ENCODE measurements at places on chromosomes 6 and 20.

DNA sequence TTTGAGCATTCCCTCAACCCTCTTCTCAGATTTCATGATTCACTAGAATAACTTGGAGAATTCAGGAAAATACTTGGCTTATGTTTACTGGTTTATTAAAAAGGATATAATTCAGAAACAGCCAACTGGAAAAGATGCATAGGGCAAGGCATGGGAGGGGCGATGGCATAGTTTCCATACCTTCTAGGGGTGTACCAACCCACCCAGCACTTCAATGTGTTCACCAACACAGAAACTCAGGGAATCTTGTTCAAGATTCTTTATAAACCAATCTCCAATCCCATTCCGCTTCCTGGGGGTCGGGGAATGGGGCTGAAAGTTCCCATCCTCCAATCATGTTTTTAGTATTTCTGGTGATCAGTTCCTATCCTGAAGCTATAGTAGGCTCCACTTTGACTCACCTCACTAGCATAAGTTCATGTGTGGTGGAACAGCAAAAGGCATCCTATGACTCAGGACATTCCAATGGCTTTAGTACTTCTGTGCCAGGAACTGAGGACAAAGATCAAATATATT, 164.4 kb downstream of the SIM1 start:
- no peak for DNase-seq

- no peak for DNase-seq
Measured at GRCh38 chr20:25437153-25437581, 29.7 kb downstream of the GINS1 start.

GRCh38 chr6:44028789-44029310, 98.4 kb downstream of the MRPL14 start:
- no peak for DNase-seq

DNA sequence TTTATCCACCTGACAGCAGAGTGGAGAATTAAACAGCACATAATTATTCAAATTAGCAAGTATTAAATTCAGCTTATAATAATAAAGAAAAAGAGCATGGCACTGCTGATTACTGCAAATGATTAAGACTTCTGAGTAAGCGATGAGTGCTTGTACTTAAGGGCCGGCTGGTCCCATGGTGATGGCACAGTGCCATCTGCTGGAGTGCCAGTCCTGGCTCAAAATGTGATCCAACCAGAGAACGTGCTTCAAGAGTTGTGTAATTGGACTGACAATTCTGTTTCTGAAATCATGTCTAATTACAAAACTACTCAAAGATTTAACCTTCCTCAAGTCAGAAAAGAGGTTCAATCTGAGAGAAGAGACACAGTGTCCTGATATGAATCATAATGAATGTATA, 181.6 kb upstream of the RGS17 start:
- peak; percentile 47 for DNase-seq

DNA sequence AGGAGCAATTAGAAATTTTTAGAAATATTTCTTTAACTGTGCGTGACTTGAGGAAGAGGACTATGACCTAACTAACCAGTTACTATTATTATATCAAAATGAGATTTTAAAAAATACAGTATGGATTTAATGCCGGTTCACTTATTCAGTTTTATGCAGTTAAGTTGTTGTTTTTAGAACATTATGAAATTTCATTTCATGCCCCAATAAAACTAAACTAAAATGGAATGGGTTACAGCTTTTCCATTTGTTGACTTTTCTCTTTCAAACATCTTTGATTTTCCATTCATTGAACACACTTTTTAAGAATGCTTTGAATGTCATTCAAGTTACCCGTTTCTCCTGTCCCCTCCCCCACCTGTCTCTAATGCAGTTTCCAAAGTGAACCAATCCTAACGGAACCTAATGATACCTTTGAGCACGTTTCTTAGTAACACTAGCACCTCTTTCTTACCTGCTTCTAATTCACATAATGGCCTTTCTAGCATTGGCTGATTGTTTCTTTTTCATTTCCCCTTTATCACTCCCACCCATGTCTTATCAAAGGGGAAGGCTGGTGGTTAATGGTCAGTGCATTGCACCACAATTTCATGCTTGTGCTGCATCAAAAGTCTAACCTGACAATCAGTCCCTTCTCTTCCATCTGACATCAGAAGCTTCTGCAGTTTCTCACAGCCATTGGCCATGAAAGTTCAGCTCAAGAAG, 262.2 kb upstream of the TAB2 start:
- no peak for DNase-seq

GRCh38 chr6:5435449-5435848, 174.1 kb downstream of the FARS2 start:
- no peak for DNase-seq

- no peak for DNase-seq
Measured at GRCh38 chr6:117929501-117929900, 22.4 kb downstream of the SLC35F1 start.

DNA sequence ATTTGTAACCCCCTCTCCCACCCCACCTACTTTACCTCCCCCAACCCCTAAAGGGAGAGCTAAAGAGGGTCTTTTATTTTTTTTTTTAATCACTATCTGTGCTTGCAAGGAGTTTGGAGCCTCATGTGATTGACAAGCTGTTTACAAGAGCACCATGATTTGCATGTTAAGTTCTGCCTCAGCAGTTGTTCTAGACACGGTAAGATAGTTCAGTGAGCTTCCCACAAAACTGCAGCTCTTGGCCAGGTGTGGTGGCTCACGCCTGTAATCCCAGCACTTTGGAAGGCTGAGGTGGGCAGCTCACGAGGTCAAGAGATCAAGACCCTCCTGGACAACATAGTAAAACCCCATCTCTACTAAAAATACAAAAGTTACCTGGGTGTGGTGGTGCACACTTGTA, 5.0 kb upstream of the PXDC1 start:
- no peak for DNase-seq

- no peak for DNase-seq
Measured at GRCh38 chr6:27829453-27830211, 82.6 kb downstream of the OR2B2 start.

GRCh38 chr6:45698046-45698445, 317.6 kb downstream of the CLIC5 start:
- no peak for DNase-seq

DNA sequence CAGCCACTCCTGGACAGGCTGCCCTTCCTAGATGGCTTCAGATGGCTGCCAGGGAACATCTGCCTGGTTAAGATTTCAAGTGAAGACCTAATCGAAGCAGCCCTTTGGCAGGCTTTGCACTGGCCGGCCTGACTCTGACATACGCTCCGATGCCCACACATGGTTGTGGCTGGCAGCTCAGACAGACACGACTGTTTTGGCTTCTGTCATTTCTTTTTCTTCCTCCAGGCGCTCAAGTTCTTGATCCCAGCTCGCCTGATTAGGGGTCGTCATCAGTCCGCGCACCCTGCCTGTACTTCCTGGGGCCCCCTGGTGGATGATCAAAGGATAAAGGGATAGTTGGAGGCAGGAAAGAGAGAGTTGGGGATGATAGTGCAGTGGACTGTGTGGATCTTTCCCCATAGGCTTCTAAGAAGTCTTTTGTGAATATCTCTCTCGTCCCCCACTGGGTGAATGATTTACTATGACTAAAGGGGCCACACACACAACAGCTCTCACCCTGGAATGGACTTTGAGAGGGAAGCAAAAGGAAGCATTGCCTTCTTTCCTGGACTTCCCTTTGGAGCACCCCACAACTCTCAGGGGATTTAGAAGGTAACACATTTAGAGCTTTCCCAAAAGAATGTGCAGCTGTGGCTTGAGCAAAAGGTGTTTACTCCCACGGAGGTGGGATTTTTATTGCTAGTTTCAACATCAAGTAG, 21.4 kb upstream of the TRAM2 start:
- peak; percentile 64 for DNase-seq

DNA sequence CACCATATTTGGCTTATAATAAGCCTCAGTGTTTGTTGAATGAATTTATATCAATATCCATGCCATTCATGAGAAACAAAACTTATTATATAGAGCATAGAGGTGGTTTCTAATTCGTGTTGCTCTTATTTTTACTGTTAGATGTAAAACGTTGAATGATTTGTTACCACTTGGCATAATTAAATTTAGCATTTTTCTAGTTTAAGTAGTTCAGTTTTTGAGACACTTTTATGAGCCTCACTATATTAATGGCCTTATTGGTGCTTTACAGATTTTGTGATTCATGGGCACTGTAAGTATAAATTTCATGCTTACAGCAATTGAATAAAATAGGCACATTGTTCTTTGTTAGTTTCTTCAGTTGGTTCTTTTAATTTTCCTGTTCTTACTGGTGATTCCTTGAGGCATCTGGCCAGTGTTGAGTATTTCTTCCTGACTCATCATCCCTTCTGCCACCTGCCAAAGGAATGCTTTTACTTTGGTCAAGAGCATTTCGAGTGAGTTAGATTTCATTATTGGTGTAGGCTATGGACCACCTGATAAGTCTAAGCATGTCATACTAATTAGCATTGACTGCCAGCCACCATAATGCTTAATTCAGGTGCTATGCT, 34.8 kb downstream of the CDKAL1 start:
- DNase-seq = no peak

DNA sequence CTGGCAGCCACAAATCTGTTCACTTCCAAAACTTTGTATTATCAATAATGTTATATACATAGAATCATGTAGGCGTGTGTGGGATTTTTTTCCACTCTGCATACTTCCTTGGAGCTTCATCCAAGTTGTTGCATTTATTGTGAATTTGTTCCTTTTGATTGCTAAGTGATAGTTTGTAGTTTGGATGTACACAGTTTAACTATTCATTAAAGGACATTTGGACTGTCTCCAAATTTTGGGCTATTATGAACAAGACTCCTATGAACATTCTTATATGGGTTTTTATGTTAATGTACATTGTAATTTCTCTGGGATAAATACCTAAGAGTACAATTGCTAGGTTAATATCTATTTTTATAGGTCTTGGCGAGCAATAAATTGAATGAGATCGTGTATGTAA, 36.2 kb upstream of the GCNT2 start:
- DNase-seq = no peak

DNA sequence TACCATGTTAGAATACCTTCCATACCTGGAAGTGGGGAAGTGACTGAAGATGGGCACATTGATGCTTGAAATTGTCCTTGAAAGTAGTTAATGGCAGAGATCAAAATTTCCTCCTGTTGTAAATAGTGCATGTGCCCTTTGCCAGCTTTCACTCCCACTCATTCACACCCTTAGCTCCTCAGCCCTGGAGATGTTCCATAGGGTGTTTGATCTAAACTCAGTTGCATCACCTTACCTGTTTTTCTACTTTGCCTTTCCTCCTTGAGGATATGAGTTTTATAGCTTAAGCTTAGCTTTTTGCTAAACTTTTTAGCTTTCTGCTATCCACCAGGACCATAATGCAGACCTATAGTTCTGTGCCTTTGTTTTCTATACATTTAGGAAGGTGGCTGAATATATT, 69.0 kb downstream of the CEP57L1 start:
- DNase-seq = no peak

DNA sequence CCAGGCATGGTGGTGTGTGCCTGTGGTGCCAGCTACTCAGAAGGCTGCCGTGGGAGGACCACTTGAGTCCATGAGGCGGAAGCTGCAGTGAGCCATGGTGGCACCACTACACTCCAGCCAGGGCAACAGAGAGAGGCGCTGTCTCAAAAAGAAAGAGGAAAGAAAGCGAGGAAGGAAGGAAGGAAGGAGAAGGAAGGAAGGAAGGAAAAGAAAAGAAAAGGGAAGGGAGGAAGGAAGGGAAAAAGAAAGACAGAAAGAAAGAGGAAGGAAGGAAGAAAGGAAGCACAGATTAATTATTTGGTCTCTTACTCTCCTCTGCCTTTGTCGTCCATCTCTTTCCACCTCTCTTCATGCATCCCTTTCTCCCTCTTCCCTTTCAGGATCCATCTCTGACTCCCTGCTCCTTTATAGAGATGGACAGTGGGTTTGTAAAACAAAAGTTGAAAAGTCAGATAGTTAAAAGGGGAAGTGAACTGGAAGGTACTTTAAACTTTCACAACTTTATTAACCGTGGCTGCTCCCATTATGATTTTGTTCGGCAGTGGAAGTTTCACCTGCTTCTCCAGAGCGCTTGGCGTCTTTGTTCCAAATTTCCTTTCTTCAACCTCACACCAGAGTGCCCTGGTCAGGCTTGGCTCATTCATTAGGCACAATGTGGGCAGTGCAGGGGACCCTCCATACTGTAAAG, 1.5 kb downstream of the HLA-DQA1 start:
- no peak for DNase-seq

DNA sequence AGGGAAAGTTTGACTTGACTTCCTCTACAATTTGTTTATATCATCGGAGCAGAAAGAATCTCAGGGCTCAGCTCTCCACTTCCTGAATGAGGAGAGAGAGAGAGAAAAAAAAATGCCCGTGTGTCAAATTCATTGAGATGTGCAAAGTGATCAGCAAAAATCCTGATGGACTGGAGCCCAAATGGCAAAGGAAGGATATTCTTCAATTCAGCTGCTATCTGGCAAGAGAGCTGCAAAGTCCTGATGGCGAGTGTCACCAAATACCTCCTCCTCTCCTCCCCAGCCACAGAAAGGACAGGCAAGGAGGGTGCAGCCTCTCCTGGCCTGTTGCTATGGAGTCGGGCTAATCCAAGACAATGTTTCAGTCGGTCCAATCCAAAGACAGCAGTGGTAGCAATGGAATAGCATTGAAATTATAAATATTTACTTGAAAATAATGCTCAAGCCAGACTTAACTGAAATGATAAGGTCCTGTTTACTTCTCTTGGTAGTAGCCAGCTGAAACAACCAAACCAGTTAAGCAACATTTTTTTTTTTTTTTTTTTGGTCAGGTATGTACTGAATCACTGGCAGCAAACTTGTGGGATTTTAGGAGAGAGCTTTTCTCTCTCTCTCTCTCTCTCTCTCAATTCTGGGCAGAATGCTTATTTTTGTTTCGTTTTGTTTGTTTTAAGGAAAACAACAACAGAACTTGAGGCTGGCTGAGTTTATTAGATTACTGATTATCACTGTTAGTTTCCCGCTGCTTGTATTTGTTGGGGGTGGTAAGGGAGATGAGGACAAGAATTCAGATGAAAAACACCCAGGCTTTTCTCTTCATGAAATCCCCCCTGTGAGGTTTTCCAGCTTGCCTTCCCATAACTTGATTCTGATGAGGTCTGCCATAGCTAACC, 204.2 kb downstream of the BCAS1 start:
- no peak for DNase-seq

GRCh38 chr20:43969501-43970182, 55.0 kb downstream of the TOX2 start:
- DNase-seq = no peak

DNA sequence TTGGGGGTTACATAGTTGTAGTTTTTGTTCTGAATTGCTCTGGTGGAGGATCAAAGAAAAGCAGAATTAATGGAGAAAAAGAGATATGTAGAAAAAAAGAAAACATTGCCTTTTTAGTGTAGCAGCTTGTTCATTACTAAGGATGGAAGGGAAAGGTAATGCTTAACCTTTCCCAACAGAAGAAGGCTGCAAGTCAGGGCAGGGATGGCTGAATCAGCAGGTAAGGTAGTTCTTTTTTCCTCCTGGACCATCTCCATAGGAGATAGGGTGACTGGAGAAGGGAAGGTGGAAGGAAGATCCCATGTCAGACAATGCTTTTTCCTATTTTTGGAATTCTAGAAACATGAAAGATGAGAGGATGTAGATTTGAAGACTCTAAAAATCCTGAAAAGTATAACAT, 79.4 kb upstream of the SUPT3H start:
- DNase-seq = no peak

Measured in SHP77 treated with DMSO at 0.1 percent for 48 hours (cell line).